ENCODE measurements at places on chromosomes 4 and X. TPM values are rescaled to one million over a fixed set of nuclear protein-coding genes. Genes with fewer than 3 reads are reported as not detected.
A peak's percentile ranks its signal among the peaks of the same experiment; 100 is the strongest.

DNA sequence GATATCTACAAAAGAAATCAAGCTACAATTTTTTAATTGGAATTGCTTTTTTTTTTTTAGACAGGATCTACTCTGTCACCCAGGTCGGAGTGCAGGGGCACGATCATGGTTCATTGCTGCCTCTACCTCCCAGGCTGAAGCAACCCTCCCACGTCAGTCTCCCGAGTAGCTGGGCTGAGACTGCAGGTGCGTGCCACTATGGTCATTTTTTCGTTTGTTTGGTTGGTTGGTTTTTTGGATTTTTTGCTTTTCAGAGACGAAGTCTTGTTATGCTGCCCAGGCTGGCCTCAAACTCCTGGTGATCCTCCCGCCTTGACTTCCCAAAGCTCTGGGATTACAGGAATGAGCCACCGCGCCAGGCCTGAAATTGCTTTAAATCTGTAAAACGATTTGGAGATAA lies 15.6 kb downstream of the RGN start:
- DNase-seq, result no peak

Gene GNRHR
- polyA plus RNA-seq, result not detected

DNA sequence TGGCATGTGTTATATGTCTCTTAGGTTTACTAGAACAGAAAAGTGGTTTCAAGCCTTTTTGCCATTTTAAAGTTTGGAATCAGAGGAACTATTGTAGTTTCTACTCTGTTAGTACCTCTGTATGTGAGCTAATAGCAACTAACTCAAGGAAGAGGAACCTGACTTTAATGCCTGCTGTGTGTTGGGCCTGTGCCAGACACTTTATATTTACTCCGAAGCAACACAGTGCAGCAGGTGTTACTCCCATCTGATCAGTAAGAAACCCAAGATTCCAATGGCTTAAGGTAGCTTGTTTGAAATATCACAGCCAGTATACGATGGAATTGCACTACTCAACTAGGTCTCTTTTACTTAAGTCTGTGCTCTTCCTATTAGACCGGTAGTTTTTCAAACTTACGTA lies 79.2 kb downstream of the USP9X start:
- DNase-seq, result no peak

GRCh38 chr4:147843162-147843561 lies 111.3 kb downstream of the ARHGAP10 start:
- DNase-seq, result no peak

Gene MAGEA8
- not detected for polyA plus RNA-seq

Gene KLB
- polyA plus RNA-seq, result not detected

Gene RELL1
- polyA plus RNA-seq, result 6.5 TPM

DNA sequence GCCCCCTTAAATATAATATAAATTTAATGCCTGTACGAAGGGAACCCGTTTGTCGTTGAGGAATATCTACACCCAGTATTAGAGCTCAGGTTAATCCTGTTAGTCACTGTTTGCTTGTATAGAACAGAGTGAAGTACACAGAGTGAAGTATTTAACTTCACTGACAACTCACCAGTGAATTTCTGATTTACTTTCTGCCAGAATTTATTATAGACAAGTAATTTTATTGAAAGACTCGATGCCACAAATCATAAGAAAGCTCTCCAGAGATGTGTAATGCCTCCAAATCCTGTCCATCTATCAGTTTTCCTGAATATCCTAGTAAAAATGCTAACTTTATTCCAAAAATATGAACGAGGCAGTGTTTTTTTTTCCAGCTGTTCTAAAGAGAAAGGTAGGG lies 1.6 kb downstream of the GAB1 start:
- DNase-seq, result no peak

DNA sequence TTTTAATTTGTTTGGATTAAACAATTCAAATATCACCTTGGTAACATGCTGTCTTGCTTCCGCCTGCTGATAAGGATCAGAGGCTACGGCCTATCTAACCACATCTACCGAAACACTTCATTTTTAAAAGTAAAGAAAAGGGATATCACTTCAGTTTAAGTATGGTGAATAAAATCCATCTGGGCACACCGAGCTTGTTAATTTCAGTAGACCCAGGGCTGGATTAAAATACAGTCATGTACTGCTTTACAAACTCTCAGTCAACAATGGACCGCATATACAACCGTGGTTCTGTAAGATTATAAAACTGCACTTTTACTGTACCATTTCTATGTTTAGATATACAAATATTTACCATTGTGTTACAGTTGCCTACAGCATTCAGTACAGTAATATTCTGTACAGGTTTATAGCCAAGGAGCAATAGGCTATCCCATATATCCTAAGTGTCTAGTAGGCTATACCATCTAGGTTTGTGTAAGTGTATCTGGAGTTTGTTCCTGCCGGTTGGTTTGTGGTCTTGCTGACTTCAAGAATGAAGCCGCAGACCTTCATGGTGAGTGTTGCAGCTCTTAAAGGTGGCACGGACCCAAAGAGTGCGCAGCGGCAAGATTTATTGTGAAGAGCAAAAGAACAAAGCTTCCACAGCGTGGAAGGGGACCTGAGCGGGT lies 40.0 kb downstream of the SEPTIN11 start:
- DNase-seq, result no peak

GRCh38 chrX:27815209-27815608 lies 7.4 kb downstream of the MAGEB10 start:
- no peak for DNase-seq

Gene MRPL1
- 22.5 TPM for polyA plus RNA-seq

GRCh38 chr4:25439918-25440477 lies 62.9 kb downstream of the ANAPC4 start:
- DNase-seq, result no peak

- DNase-seq, result no peak
Observed at GRCh38 chr4:57554556-57555092, 444.4 kb upstream of the IGFBP7 start.

- no peak for DNase-seq
Observed at GRCh38 chrX:129706400-129707072, 32.2 kb upstream of the XPNPEP2 start.

GRCh38 chr4:160835789-160836188 lies 1328.0 kb downstream of the FSTL5 start:
- DNase-seq, result no peak

DNA sequence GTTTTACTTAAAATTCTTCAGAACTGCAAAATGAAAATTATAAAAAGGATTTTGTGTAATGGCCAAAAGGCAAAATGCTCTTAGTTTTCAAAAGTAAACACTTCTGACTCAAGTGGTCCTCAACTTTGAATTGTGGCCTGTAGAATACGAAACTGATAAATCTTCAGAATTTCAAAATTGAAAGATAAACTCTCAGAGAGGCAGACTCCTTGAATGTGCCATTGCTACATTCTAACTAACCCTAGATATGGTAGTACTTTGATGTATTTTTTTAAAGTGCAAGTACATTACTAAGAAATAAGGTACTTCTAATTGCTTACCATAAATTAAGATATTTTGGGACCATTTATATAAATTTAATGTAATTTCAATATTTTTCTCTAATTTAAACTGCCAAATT lies 44.4 kb downstream of the TNIP3 start:
- no peak for DNase-seq

GRCh38 chr4:151292038-151292437 lies 15.1 kb downstream of the PRSS48 start:
- DNase-seq, result no peak

DNA sequence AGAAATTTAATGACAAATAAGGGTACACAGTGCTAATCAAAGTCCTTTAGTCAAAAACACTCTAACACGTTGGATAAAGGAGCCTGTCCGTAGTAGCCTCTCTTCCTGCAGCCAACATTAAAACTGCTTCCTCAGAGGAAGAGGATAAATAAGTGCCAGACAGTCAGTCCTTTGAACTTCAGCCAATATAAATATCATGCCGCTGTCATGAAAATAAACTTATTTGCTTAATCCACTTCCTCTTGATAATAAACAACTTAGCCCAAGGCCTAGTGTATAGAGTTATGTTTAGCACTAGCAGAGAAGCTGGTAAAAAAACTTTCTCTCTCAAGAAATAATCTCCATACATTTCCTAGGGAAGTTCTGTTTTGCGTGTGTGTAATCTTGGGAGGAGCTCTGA lies 196.7 kb downstream of the HS3ST1 start:
- no peak for DNase-seq

- DNase-seq, result no peak
Observed at GRCh38 chr4:57187246-57187645, 77.1 kb upstream of the IGFBP7 start.

DNA sequence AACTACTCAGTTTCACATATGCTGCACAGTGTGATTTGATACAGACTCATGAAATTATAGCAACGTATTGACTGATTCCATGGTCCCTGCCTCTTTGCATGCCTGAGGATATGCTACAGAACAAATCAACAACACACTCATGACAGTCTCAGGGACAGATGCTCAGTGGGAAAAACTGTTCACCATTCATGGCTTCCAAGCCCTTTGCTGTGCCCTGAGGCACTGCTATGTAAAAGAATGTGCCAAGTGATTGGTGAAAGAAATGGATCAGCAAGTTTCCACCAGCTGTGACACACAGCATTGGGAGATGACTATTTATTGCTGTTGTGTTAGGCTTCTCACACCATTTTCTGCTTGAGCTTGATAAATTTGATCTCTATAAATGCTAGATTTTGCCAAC lies 825.6 kb upstream of the INTU start:
- DNase-seq, result no peak

DNA sequence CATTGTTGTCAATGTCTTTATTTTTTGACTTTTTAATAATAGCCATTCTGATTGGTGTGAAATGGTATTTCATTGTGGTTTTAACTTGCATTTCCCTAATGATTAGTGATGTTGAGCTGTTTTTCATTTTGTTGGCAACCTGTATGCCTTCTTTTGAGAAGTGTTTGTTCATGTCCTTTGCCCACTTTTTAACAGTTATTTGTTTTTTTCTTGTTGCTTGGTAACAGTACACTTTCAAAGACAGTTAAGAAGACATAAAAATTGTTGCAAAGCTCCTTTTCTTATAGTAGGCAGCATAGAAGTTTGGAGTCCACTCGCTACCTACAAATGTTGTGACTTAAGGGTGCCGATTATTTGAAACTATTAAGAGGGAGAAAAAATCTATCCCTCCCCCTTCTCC lies 48.7 kb upstream of the SLC7A11 start:
- no peak for DNase-seq

GRCh38 chrX:134670134-134670924 lies 12.1 kb upstream of the PLAC1 start:
- DNase-seq, result peak; percentile 52

Gene MAGEE1
- polyA plus RNA-seq, result 0.26 TPM

- no peak for DNase-seq
Observed at GRCh38 chr4:18180892-18181291, 159.3 kb upstream of the LCORL start.

GRCh38 chrX:71453056-71453455 lies 79.8 kb upstream of the OGT start:
- no peak for DNase-seq

GRCh38 chrX:20668550-20668949 lies 401.8 kb upstream of the RPS6KA3 start:
- no peak for DNase-seq

- no peak for DNase-seq
Observed at GRCh38 chr4:100631281-100631968, 113.6 kb upstream of the EMCN start.

DNA sequence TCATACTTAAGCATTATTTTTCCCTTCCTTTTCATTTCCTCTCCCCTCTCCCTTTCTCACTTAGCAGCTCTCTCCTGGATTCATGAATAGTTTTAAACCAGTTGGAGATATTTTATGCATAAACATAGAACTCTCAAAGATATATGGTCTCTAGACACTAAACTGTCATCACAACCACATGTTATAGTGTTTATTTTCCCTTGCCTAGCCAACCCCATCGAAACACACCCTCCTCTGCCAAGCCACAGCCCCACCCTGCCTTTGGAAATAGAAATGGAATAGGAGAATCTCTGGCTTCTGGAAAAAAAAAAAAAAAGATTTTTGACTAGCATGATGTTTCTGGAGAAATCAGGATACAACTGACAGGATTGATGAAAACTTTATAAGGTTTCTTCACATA lies 64.8 kb upstream of the RBPJ start:
- peak; percentile 45 for DNase-seq

Gene SCOC
- polyA plus RNA-seq, result 39.4 TPM

Gene ANXA10
- 0.09 TPM for polyA plus RNA-seq

GRCh38 chr4:24993551-24994080 lies 37.1 kb downstream of the LGI2 start:
- no peak for DNase-seq

DNA sequence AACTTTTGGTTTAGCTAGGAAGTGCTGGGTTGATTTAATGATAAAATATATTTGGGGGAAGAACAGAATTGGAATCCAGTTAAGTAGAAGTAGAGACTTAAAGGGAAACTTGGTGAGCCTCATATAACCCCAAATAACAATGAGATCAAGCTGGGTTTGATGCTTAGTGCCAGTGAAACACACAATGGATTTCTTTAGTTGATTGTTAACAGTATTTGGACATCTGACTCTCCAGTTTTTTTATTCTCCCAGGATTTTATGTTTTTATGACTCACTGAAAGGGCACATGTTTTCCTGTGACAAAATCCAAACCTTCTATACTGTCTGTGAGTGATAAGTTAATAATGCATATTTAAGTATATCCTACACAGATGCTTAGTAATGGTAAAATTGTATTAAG lies 2.7 kb upstream of the NEUROG2 start:
- no peak for DNase-seq

- DNase-seq, result no peak
Observed at GRCh38 chrX:39170464-39170863, 369.2 kb downstream of the MID1IP1 start.

DNA sequence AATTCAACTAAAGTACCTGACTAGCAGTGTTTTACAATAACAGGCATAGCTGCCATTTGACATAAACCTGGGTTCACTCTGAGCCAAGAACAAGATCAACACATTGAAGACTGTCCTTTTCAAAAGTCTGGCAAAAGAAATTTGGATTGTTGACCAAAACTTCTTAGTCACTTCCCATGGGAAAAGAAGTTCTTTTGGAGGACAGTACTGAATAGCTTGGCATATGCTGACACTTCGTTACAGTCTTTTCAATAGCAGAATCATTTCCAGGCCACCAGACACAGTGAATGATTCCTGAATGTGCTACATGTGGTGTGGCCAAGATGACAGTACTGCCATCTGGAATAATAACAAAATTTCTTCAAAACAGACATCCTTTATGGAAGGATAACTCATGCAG lies 560.3 kb downstream of the GRID2 start:
- DNase-seq, result no peak

DNA sequence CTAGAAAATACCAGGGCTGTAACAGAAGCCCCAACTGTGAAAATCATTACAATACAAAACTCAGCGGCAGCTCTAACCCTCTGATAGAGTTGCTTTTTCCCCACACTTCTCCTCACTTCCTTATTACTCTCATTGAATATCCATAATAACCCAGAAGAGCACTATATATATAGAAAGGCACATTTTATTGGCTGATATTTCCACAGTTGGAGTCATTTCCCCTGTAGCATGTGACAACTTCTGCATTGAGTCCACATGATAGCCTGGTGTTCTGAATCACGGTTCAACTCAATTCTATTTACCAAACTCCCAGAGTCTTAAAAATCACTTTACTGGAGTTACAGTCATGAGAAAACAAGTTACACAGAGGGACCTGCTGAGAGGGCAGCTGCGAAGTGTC lies 46.6 kb upstream of the NWD2 start:
- DNase-seq, result no peak

- no peak for DNase-seq
Observed at GRCh38 chr4:174592256-174592984, 70.1 kb upstream of the HPGD start.

- no peak for DNase-seq
Observed at GRCh38 chrX:82591421-82591820, 916.7 kb upstream of the POU3F4 start.

- no peak for DNase-seq
Observed at GRCh38 chr4:151997461-151997860, 236.7 kb upstream of the GATB start.

Data from BJ (cell line).